Left kidney (tissue), 8 donors: ENCODE measurements at places on chromosomes 3 and 15.

GRCh38 chr3:127666676-127667075 lies 6.1 kb upstream of the ABTB1 start:
- DNase-seq: no peak

DNA sequence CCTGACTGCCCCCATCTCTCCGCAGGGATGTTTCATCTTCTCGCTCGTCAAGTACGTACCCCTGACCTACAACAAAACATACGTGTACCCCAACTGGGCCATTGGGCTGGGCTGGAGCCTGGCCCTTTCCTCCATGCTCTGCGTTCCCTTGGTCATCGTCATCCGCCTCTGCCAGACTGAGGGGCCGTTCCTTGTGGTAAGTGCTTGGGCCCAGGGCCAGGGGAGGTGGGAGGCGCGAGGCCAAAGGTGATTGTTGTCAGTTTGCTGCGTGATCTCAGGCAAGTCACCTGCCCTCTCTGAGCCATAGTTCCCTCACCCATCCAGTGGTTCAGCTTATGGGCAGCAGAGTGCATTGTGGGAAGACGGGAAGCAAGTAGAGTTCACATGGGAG lies 58.5 kb downstream of the GRIP2 start:
- DNase-seq: no peak

DNA sequence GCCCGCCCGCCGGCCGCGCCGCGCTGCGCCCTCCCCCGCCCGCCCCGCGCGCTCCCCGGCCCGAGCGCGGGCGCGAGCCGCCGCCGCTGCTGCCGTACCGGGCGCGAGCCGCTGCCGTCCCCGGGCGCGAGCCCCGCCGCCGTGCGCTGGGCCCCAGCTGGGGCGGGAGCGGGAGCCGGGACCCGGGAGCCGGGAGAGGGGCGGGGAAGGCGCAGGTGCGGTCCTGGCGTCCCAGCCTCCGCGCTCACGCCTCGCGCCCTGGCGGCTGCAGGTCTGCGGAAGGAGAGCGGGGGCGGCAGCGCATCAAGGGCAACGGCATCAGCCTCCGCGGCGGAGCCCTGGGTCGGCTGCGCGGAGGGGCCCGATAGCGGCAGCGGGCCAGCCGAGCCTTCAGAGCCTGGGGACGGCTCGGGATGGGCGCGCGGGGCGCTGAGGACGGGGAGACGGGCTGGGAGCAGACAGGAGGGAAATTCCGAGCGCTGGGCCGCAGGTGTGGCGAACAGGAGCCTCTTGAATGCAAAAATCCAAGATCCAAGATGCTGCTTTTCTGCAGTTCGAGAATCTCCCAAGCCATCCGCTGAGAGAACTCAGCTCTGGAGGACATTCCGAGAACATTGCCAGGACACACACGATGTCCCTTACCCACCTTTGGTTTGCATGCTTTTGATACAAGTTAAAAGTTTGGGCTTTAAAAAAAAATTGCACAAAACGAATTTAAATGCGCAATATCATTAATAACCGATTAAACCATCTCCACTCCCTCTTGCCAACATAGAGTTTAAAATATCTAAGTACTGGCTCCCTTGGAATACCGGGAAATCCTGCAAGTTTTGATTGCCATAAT lies 251.1 kb downstream of the TJP1 start:
- DNase-seq: no peak

DNA sequence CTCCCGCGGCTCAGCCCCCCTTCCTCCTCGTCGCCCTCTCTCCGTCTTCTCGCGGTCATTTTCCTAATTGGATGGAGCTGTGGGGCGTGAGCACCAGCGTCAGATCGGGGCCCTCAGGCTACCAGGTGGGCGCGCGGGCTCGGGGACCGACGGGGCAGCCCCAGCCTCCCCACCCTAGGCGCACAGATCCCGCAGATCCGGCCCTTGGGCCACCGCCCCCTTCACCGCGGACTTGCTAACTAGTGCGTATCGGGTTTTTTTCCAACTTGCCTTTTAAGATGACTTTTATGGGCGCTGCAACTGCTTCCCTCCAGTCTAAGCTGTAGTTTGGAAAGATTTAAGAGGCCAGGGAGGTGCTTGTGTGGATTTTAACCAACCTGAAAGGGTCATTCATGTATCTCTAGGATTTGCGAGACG lies 1.3 kb downstream of the ZNF710 start:
- DNase-seq: peak; percentile 61

DNA sequence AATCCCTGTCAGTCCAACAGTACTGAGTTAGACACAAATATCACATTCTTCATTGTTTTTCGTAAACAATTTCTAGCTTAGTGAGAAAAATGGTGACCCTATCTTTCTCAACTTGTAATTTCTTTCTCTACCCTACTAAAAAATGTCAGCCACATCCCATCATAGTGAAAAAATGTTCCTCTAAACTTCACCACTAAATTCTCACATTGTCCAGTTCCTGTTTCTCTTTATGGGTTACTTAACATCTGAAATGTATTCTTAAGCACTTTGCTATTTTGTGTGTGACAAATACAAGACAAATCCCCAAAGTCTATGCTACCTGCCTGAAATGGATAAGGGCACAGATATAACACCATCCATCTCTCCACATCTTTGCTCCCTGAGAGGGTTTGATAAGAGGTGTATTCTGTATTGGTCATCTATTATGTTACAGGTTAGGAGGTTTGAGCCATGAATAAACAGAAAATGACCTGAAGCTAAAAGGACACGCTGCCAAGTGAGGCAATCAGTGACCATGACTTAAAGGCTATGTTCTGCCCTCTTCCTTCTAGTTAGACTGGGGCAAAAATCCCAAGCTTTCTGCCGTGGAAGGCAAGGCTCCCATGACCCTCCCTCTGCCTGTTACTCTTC lies 118.2 kb downstream of the GADL1 start:
- no peak for DNase-seq

DNA sequence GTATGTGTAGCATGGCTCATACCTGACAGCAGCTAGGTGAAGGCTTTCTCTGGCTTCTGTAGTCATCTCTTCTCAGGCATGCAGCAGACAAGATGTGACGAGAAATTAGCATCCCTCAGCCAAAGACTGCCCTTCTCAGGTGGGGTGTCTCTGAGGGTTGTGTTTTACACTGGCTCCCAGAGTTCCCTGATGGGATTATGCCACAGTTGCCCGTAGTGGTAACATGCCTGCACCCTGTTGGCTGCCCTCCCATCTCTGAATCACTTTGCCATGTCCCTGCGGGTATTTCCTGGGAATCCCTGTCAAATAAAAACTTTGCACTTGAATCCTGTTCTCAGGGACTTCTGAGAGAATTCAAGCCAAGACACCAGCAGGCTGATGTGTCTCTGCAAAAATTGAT lies 70.5 kb downstream of the LRTM1 start:
- DNase-seq: no peak

DNA sequence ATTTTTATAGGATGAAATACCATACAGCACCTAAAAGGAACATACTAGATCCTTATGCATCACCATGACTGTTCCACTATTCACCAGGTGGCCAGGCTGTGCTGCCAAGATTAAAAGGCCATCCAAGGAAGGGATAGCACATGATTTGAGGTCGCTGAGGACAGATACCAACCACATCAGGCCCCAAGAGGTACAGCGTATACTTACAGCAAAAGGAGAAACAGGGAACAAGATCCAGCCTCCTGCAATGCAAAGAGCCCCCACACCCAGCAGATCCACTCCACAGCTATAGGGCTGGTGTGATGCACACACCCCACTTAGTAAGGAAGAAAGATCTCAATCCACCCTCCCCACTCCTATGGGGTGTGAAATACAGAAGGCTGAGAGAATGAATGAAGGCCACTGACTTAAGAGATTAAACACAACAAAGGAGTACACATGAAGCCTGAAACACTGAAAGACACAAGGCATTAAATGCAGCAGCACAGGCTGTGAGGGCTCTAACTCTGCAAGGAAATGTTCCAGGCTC lies 32.0 kb upstream of the ZNF445 start:
- DNase-seq: peak; percentile 3

GRCh38 chr3:158918008-158918407 lies 116.2 kb downstream of the MFSD1 start:
- peak; percentile 42 for DNase-seq

DNA sequence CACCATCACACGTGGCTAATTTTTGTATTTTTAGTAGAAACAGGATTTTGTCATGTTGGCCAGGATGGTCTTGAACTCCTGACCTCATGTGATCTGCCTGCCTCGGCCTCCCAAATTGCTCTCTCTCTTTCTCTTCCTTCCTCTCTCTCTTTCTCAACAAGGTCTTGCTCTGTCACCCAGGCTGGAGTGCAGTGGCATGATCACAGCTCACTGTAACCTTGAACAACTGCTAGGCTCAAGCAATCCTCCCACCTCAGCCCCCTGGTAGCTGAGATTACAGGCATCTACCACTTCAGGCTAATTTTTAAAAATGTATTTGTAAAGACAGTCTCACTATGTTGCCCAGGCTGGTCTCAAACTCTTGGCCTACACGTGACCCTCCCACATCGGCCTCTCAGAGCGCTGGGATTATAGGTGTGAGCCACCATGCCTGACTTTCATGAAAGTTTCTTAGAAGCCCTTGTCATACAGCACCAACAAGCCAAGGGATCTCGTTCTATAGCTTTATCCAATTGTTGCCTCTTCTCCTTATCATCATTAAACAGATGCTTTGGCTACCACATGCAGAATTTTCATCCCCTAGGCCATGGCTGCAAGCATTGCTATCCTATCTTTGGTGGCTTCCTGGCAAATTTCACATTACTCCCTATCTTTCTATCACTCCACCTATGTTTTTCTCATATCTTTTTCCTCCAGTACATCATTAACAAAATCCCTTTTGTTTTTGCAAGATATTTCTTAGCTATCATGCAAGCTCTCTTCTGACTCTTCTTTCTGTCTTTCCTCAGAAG lies 5.7 kb downstream of the CCDC32 start:
- DNase-seq: no peak

DNA sequence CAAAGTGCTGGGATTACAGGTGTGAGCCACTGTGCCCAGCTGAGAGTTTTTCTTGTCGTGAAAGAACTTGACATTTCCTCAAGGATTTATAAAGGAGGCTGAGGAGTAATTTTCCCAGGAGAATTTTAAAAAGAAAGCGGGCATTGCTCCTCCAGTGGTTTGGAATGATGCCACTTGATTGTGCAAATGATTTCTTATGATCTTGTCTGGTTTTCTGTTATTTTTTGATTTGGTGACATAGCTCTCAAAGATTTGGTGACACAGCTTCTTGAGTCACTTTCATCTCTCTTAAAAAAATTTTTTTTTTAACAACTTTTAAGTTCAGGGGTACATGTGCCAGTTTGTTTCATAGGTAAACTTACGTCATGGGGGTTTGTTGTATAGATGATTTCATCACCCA lies 24.6 kb upstream of the NFKBIZ start:
- no peak for DNase-seq

DNA sequence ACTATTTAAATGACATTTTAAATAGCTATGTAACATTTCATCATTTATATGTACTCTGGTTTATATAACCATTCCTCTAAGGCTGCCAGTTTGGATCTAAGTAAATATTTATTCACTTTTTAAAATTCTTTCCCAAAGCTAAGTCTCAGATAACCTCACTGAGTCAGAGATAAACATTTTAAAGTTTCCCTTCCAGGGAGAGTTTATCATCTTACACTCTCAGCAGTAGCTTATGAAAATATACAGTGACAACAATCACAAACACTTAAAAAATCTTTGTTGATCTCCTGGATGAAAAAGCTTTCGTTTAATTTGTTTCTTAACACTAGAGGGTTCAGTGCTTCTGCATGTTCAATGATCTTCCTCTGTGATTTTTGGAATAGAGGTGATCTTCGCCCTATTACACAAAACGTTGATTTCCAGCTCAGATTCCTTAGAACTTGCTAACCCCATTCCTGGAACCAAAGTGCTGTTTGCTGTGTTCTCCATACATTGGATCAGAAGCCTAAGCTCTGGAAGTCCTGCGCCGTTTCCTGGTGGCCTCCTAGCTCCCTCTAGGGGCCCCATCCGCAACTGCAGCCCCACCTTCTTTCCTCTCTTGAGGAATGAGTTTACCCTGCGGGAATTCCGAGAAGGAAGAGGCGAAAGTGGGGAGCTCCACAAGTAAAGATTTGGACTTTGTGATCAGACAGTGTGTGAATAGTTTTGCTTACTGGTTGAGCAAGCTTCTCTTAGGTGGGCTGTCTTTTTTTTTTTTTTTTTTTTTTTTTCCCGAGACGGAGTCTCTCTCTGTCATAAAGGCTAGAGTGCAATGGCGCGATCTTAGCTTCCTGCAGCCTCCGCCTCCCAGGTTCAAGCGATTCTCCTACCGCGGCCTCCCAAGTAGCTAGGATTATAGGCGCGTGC lies 29.3 kb upstream of the SACM1L start:
- DNase-seq: no peak

DNA sequence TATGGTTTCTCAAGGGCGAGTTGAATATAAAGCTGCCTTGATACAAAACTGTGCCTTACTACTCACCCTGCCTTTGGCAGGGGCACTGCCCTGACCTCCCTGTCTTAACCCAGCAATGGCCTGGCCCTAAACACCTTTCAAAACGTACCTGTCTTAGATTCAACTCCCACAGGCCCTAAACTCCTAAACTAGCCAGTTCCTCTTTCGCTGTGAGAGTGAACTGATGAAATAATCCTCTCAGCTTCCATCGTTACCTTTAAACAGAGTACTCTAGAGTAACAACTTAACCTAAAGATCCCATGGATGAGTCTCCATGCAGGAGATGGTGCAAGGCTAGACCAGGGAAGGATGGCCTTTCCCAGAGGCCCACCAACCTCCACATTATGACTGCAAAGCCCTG lies 133.0 kb upstream of the THBS1 start:
- DNase-seq: no peak

DNA sequence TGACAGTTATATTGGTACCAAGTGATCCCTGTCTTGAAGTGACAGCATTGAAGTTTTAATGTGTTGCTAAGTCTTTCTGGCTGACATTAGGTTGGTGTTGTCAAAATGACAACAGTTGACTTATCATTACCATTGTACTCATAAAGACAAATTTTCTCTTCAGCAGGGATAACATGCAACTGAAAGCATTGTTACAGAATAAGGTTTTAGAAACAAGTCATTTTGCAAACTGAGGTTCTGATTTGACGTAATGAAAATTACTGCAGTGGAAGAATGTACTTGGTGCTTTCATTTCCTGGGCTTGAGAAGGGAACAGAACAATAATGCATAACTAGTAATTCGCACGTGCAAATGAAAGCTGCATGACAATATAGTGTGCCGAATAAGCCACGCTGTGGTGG lies 75.1 kb downstream of the MOBP start:
- no peak for DNase-seq

- DNase-seq: no peak
Measured at GRCh38 chr3:107578523-107578922, 55.8 kb downstream of the BBX start.

- no peak for DNase-seq
Measured at GRCh38 chr3:4448187-4448586, 18.9 kb downstream of the SUMF1 start.

GRCh38 chr3:149575961-149576564 lies 81.8 kb downstream of the WWTR1 start:
- peak; percentile 60 for DNase-seq

DNA sequence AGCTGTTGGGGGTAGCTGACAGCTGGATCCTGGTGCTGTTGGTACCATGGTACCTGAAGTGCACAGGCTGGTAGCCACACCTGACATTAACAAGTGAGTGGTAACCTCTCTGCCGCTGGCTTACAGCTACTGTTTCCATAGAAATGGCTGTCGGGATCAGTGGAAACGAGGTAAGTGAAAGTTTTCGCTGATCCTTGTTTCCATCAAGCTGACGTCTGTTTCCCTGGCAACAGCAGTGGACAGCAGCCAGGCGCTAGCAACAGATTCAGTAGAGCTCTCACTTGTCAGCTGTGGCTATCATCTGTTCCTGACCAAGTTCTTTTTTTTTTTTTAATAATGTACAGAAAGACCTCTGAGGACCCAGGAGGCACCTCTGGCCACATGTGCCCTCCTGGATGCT lies 166.2 kb downstream of the CHDH start:
- DNase-seq: peak; percentile 72

GRCh38 chr3:151058740-151059139 lies 26.7 kb upstream of the MED12L start:
- no peak for DNase-seq
